ENCODE measurements at places on chromosomes 3 and 15. TPM values are rescaled to one million over a fixed set of nuclear protein-coding genes. Genes with fewer than 3 reads are reported as not detected.
A peak's percentile ranks its signal among the peaks of the same experiment; 100 is the strongest.

DNA sequence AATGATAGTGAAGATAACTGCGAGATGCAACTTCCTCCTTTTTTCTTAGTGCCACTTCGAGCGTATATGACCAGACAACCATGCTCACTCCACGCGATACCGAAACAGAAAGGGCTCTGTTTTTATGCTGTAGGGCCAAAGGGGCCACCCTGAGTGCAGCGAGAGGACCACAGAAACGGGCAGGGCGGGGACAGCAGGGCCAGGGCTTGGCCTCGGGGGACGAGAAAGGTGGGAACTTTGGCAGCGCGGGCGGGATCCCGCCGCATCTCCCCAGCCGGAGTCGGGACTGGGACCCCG, 483 bp downstream of the VPS13C start:
- no peaks in the 10 kb centered on the region for H3K27me3 ChIP-seq
- peaks cover 35% of the 10 kb centered on the region for H3K4me1 ChIP-seq
- H3K27ac ChIP-seq: peak overlapping the region; percentile 88
- peaks cover 5% of the 10 kb centered on the region for H3K36me3 ChIP-seq

- H3K27ac ChIP-seq: no peak overlapping the region
- H3K4me3 ChIP-seq: no peak overlapping the region
- no peaks in the 10 kb centered on the region for H3K27me3 ChIP-seq
- peak; percentile 55 for DNase-seq
These were observed 159.3 kb downstream of the IL1RAP start for GRCh38 chr3:190673148-190673547.

DNA sequence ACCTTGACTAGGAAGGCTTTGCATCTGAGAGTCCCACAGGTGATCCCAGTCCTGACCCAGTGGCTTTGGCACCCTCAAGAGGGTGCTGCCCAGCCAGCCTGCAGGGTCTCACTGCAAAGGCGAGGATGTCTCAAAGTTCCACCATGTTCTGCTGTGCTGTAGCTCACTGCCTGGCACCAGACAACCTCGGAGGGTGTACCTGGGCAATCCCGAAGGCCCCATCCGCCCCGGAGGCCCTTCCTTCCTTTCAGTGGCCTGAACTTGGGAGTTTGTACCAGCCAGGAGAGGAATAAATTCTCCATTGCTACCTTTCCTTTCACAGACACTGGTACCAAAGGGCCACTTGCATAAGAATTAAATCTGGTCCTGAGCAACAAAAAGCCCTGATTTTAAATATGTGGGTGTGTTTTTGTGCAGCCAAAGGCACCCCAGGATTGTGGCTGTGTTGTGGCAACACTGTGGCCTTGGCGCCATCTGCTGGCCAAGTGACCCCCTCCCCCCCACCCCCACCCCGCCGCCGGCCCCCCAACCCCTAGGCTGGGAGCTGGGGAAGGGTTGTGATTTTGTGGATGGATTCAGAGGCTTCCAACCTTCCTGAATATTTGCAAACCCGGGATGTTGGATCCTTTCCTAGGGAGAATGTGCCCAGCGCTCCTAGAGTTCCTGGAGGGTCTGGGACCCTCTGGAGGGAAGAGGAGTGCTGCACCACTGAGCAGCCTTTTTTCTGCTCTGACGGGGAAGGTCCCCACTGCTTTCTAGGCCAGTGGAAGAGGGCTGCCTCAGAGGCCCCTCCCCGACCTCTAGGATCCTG, 9.7 kb upstream of the PTPN23 start:
- H3K27me3 ChIP-seq: peaks cover 3% of the 10 kb centered on the region
- H3K4me3 ChIP-seq: no peak overlapping the region
- peaks cover 8% of the 10 kb centered on the region for H3K4me1 ChIP-seq

DNA sequence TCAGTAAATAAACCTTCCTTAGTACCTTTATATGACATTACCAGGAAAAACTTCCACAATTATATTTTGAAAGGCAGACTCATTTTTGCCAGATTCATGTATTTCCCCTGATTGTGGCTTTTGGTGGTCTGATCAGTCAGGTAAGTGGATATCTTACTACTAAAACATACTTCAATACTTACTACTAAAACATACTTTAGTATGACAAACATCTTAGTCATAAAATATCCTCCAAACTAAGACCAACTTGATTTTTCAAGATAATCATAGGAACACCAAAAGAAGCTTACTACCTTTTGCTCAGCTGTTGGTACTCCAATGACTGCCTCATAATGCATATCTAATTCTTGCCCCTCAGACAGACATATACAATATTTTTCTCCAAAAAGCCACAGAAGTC, 9.3 kb downstream of the TJP1 start:
- peak overlapping the region; percentile 0 for H3K27ac ChIP-seq
- peak overlapping the region; percentile 3 for H3K4me3 ChIP-seq
- no peaks in the 10 kb centered on the region for H3K27me3 ChIP-seq
- peaks cover 8% of the 10 kb centered on the region for H3K36me3 ChIP-seq
- H3K4me1 ChIP-seq: peaks cover 70% of the 10 kb centered on the region

GRCh38 chr3:149005416-149005815, 14.1 kb downstream of the GYG1 start:
- H3K4me1 ChIP-seq: peaks cover 42% of the 10 kb centered on the region
- H3K27ac ChIP-seq: peak overlapping the region; percentile 49
- peaks cover 40% of the 10 kb centered on the region for H3K36me3 ChIP-seq
- peak; percentile 45 for DNase-seq
- peak overlapping the region; percentile 17 for H3K4me3 ChIP-seq

DNA sequence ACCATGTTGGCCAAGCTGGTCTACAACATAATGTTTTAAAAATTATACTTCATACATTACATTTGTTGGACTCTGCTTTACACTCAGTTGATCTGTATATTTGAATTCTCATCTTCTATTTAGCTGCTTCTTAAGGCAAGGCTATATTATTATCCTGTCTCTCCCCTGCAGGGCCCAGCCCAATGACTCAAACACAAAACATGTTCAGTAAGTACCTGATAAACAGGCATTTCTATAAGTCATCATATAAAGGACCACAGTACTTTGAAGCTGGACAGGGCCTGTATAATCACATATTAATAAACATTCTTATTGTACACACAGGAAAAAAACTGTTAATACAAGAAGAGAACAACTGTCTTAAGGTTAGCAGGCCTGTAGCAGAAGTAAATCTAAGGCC, 36.2 kb downstream of the NGLY1 start:
- 0 out of 2 replicates have a peak overlapping the region, but pooled peaks have one; percentile 6 for H3K27ac ChIP-seq
- DNase-seq: no peak
- peaks cover 29% of the 10 kb centered on the region for H3K36me3 ChIP-seq
- no peak overlapping the region for H3K4me3 ChIP-seq
- peaks cover 10% of the 10 kb centered on the region for H3K4me1 ChIP-seq

The PPP2R3A gene
- total RNA-seq: 26.0 TPM

The CHL1 gene
- total RNA-seq: not detected

The NPTN gene
- 204 TPM for total RNA-seq
